Thymus (tissue), 14 donors: ENCODE measurements at places on chromosomes 6 and 20. TPM values are rescaled to one million over a fixed set of nuclear protein-coding genes. Genes with fewer than 3 reads are reported as not detected.

The HLA-G gene
- 1.7 TPM for total RNA-seq

The GABRR2 gene
- total RNA-seq: 0.42 TPM

The KDM1B gene
- 14.1 TPM for total RNA-seq

The ALDH8A1 gene
- 0.42 TPM for total RNA-seq

The PAX1 gene
- total RNA-seq: 12.3 TPM

The RIMS4 gene
- 0.14 TPM for total RNA-seq

The ACTR5 gene
- total RNA-seq: 7.4 TPM

The ZNF341 gene
- total RNA-seq: 1.6 TPM

The PTP4A1 gene
- total RNA-seq: 10.0 TPM

The NEDD9 gene
- 29.4 TPM for total RNA-seq

The SPDEF gene
- 0.14 TPM for total RNA-seq

The BAK1 gene
- 12.8 TPM for total RNA-seq

The OR2H2 gene
- not detected for total RNA-seq

The DLK2 gene
- 1.5 TPM for total RNA-seq

The DEFB132 gene
- total RNA-seq: not detected

The SLC17A2 gene
- 0.05 TPM for total RNA-seq

The HRH3 gene
- not detected for total RNA-seq

The SCRT2 gene
- not detected for total RNA-seq

The ASIP gene
- total RNA-seq: 0.09 TPM

The SLC22A16 gene
- total RNA-seq: 1.9 TPM

The TNFRSF21 gene
- 10.7 TPM for total RNA-seq

The UBD gene
- total RNA-seq: 158 TPM

The MLN gene
- total RNA-seq: 0.61 TPM

The ACOT13 gene
- total RNA-seq: 24.6 TPM

The TREML2 gene
- 11.1 TPM for total RNA-seq

The NMBR gene
- total RNA-seq: not detected

The SFTA2 gene
- total RNA-seq: 0.19 TPM

The TCF21 gene
- 0.05 TPM for total RNA-seq

The CCN5 gene
- total RNA-seq: 0.05 TPM

The RFX6 gene
- not detected for total RNA-seq

The TRDN gene
- 0.38 TPM for total RNA-seq

The GNRH2 gene
- 0.14 TPM for total RNA-seq

The SERINC1 gene
- 69.5 TPM for total RNA-seq

The PTPRK gene
- total RNA-seq: 26.8 TPM

The GCLC gene
- 17.1 TPM for total RNA-seq

The SLX4IP gene
- total RNA-seq: 5.1 TPM

The DSTN gene
- 60.7 TPM for total RNA-seq

The NKAIN2 gene
- 2.4 TPM for total RNA-seq

The LST1 gene
- 134 TPM for total RNA-seq

The TSPO2 gene
- total RNA-seq: 0.38 TPM

The SSTR4 gene
- total RNA-seq: not detected

The TMC2 gene
- total RNA-seq: not detected

The PMEPA1 gene
- 1.0 TPM for total RNA-seq
